GM03348 (cell line): ENCODE measurements at places on chromosomes 4 and X.
A peak's percentile ranks its signal among the peaks of the same experiment; 100 is the strongest.

DNA sequence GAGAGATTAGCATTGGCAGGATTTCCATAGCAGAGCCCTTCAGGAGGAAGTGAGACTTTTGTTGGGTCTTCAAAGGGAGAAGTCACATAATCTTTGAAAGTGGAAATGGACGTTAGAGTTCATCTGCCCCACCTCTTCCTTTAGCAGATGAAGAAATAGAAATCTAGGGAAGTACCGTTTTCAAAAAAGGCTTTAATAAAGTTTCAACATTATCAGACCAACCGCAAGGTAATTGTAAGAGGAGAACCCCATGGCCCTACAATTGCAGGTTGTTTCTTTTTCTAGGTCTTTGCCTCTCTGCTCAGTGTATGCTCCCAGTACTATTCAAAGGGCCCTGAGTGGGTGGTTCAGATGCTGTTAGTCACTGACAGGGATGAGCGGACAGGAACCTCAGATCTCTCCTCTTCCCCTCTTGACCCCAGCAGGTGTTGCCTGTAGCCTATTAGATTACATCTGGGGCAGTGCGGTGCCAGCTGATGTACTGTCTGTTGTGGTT is 48.6 kb upstream of the AP1S2 start:
- no peak for DNase-seq

GRCh38 chr4:102843273-102843672 is 15.9 kb upstream of the UBE2D3 start:
- DNase-seq, result no peak

- no peak for DNase-seq
These were observed 53.4 kb downstream of the IRF2 start for GRCh38 chr4:184420881-184421416.

- DNase-seq, result no peak
These were observed 65.3 kb downstream of the NYX start for GRCh38 chrX:41512394-41512793.

DNA sequence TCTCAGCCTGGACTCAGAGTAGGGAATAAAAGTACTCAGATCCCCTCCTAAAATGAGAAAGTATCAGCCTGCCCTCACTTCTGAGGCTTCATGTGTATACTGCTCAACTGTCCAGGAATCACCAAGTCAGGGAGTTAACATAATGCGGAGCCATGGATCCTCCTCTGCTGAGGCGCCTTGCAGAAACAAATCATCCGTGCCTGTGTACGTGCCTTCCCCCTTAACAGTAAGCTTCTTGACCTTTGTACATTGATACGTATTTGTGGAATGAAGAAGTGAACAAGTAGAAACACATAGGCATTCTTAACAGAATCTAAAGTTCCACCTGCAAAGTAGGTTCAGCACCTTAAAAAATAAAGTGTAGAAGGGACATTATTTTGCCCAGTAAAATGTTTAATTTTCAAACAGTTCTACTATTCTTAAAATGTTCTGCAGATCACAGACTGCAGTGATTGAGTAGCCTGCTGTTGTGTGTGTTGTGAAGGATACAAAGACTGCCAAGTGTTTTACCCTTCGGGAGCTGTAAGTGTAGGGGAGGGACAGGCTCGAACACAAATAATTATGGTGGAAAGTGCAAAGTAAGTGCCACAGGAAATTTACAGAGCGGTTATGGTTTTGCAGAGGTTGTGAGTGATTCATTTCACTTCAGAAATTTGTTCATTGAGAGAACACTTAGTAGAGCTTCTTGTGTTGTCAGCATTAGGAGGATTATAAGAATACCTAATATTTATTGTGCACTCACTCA is 61.9 kb downstream of the ARHGAP10 start:
- DNase-seq, result no peak

DNA sequence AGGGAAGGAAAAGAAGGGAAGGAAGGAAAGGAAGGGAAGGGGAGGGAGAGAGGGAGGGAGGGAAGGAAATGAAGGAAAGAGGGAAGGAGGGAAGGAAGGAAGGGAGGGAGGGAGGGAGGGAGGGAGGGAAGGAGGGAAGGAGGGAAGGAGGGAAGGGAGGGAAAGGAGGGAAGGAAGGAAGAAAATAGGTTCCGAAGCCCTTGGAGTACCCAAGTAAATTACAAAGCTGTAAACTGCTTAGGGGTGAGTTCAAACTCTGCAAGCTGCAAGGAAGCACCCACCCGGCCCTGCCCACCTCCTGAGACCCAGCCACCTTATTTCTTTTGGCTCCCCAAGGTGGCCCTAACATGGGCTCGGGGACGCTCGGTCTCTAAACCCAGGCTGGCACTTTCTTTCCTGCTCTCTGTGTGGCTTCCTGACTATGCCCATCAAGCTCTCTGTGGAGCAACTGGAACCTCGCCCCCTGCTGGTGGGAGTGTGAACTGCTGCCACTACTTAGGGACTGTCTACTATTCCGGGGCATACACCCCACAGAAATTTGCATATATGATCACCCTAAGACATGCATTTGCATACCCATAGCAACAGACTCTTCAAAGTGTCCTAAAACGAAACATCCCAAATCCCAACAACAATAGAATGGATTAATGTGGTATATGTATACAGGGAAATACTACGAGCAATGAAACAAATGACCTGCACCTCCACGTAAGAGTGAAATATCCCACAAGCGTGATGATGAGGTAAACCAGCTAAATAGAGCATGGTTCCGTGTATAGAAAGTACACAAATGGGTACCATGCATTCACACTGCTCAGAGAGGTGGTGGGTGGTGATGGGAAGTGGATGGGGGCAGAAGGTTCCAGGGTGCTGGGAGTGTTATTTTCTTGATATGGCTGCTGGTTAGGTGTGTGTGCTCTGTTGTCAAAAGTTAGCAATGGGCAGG is 151.7 kb upstream of the TBL1X start:
- no peak for DNase-seq

DNA sequence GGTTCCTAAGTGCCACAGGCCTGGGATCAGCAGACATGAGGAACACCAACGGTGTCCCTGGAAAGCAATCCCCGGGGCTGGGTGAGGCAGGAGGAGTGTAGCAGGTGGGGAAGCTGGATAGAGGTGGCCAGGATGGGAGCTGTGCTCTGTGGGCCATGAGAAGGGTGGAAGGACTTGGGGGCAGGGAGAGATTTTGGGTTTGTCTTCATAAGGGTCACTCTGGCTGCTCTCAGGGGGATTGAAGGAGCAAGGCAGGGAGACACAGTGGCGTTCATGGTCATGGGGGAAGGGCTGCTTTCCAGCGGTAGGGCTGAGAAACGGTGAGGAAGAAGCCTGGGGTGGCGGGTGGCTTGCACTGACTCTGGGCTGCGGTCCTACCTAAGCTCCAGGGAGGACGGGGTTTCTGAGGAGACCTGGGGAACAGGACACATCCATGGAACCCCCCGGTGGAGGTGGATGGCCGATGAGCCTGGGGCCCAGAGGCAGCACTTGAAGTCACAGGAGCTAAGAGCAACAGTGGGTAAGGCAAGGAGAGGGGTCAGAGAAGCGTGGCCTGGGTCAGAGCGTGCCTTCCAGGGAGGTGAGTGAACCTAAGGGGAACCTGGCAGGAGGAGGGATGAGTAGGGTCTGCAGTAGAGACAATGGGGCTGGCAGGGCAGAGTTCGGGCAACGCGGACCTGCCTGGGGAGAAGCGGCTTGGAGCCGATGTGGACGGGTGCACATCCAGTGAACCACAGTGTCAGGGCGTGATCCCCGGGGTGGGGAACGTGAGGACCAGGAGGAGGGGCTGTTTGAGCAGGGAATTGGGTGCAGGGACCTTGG is 12.4 kb upstream of the CTBP1 start:
- DNase-seq, result no peak

DNA sequence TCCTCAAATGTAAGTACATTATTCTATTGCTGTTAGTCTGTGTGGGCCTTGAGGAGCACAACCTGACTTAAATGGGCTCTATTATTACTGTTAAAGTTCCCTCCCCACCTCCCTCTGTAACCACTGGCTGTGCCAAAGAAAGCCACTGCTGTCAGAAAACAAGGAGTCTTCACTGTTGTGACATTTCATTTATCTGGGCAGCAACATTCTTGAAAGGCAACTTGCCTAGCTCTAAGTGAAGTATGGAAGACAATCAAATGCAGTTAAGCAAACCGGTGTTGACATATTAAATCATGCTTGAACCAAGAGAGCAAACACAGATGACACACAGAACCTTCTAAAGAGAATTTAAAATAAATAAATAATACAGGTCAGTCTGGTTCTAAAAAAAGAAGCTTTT is 81.0 kb downstream of the EPHA5 start:
- DNase-seq, result no peak

DNA sequence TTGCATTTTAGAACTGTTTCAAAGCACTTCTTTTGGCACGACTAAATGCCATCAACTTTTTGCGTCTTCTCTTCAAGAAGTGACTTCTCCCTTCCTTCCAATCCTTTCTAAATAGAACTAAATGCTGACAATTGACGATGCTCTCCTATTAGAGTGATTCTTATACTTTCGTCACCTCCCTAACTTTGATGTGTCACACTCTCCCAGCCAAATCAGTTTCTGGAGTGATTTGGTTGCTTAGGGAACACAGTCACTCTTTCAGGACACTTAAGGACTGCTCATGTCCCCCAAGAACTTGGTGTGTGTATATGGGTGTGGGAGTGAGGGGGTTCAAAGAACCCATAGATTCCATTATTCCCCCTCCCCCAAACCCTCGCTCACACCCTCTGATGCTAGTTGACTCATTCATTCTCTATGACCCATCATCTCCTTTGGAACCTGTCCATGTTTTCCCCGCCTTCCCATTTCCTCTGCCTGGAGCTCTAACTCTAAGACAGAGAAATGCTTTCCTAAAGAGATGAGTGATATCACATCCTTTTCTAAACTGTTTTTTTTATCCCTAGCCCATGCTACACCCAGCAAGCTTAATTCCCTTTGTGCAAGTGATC is 26.8 kb upstream of the AREG start:
- peak; percentile 59 for DNase-seq

DNA sequence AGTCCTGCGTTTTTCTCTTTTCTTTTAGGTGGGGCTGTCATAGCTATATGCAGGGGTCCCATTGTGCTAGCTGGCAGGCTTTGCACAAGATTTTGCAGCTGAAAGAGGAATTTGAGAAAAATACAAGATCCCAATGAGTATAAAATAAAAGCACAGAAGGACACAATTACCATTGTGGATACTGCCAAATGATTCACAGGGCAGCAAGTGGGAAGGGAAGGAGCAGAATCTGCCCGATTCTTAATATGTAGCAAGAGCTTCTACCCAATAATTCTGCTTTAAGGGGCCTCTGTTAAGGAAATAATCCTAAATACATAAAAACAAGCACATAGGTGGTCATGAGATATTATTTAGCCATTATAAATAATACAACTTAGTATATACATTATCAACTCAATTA is 25.9 kb upstream of the ING2 start:
- peak; percentile 29 for DNase-seq

GRCh38 chrX:150157291-150157690 is 205.8 kb upstream of the MAMLD1 start:
- DNase-seq, result no peak

GRCh38 chr4:110049951-110050925 is 137.6 kb downstream of the EGF start:
- DNase-seq, result peak; percentile 63

DNA sequence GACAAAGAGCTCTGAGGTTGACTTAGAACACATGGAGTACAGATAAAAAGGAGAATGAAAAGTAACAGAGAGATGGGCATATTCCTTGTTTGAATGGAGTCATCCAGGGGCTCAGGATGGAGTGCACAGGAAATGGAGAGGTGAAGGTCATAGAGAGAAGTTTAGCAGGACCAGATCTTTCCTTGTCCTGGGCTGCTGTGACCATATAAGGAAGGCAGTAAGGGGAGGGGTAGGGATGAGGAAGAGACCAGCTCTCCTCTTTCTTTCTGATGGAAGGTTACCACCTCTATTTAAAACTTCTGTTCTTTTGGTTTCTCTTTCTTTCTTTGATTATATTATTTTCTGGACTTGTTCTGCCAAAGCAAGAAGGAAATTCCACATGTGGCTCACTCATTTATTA is 27.0 kb downstream of the AR start:
- DNase-seq, result no peak
